ENCODE measurements at places on chromosomes 12 and 14.

DNA sequence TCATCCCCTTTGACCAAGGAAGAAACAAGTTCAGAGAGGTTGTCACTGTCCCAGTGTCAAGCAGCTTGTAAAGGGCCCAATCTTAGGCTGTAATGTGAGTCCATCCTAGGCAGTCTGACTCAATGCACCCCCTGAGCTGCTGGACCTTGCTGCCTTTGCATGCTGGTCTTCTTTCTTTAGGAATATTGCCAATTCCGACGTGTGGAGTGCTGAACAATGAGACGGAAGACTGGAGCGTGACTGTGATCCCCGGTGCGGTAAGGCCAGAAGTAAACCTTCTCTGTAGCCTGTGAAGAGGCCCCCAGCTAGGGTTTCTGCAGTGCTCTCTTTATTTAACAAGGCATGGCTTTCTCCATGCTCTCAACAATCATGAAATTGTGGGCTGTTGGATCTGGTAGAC, 963 bp downstream of the TCTN2 start:
- peak; percentile 11 for DNase-seq

DNA sequence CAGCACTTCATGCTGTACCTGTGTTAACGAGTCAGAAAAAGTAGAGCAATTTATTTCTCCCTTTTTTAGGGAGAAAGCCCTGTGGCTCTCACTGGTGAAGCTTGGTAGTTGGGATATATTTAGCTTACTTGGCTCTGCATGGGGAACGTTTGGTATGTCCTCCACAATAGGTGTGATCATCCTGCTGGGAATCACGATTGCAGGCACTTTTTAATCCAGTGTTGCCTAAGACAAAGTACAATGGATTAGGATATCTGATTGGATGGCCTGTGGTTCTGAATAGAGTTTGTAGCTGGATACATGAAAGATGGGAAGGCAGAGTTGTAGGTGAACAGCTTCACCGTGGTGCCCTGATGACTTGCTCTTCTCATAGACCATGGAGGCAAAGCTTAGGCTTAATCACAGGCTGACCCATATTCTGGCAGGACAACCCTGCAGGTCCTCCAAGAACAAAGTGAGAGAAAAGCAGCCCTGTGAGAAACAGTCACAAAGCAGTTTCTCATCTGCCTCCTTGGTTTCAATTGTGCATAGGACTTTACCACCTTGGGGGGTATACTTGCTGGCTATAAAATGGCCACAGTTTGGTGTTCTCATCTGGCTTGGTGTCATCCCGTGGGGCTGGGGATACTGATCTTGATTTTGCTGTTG, 7.5 kb downstream of the RESF1 start:
- DNase-seq = peak; percentile 14

DNA sequence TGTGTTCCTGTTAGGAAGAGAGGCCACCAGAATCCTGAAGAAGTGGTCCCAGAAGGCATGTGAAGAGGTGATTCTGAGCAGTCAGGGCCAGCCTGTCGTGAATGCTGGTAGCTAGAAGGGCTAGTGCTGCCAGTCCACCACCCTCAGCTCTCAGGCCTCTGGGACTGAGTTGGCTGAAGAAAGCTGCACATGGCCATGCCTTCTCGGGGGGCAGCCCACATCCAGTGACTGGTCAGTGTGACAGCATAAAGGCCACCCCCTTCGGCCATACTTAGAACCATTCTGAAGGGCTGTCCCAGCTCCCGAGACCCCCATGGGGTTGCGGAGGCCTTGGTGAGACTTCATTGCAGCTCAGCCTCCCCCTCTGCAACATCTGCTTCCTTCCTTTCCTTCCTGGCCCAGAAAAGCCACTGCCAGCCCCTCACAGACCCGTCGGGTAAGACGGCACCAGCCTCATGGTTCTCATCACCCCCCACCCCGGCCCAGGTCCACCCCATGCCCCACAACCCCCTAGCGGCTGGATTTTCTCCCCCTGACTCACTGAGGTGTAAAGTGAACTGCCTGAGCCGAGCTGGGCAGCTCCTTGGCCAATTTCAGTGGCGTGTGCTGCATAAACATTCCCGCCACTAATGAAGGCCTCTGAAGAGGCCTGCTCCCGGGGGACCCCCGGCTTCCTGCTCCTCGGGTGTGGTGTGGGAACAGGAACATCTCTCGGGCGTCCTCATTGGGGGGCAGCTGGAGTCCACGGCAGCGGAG, 49.5 kb upstream of the DIO3 start:
- no peak for DNase-seq

GRCh38 chr12:103840462-103840875, 565 bp downstream of the NT5DC3 start:
- peak; percentile 54 for DNase-seq

- DNase-seq = no peak
These were observed 117.4 kb upstream of the RTL1 start for GRCh38 chr14:101020834-101021370.

- DNase-seq = no peak
These were observed 21.1 kb downstream of the BRI3BP start for GRCh38 chr12:125014526-125014925.

DNA sequence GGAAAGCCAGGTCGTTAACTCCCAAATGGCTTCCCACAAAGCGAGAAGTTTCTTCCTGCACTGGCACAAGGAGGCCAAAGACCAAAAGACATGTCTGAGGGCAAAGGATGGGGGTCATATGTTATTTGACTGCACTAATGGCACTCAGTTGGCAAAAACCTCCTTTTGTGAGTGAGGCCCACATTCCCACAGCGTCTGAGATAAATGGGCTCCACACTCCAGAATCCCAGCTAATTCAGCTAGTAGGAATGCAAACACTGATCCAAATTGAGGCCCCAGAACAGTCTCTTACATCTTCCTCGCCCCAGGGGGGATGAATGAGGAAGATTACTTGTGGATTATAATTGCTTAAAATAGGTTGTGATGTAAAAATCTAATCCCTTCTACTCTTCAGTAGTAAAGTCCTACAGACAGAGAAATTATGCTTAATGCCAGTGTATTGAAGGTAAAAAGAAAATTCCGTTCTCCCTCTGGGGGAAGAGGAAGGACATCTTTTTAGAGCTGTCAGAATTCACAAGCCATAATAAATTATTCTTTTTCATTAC, 86.4 kb upstream of the PIWIL1 start:
- DNase-seq = no peak

GRCh38 chr12:124017064-124017463, 44.0 kb downstream of the ZNF664 start:
- DNase-seq = no peak

- peak; percentile 63 for DNase-seq
These were observed 96.2 kb downstream of the CIT start for GRCh38 chr12:119780786-119781434.

DNA sequence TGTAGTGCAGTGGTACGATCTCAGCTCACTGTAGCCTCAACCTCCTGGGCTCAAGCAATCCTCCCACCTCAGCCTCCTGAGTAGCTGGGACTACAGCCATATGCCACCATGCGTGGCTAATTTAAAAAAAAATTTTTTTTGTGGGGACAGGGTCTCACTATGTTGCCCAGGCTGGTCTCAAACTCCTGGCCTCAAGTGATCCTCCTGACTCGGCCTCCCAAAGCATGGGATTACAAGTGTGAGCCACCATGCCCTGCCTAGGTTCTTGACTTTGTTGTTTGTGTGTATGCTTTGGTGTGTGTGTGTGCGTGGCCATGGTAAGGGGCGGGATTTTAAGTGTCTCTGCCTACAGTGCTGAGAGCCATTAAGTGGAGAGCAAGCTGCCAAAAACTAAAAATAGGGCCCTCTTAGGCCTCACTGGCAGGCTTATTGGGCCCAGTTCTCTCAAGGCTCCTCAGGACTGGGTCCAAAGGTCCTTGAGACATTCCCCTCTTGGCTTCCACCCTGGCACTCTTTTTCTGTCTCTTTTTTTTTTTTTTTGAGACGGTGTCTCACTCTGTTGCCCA, 5.1 kb downstream of the COX14 start:
- DNase-seq = no peak

DNA sequence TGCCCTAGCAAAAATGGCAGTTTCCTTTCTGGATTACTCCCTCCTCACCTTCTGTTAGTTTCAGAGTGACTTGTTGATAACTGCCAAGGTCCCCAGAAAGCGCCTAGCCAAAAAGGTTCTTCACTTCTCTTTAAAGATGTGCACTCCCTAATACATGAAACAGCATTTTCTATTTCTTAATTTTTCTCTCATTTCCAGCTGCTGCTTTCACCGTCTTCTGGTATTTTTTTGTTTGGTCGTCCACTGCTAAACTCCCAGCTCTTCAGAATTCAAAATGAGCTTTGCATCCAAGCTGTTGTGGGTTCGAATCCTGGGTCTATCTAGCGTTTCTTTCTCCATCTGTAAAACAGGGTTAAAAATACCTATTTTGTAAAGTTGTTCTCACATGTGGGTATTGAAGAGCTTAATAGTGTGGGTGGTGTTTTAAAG, 397 bp upstream of the BORCS5 start:
- DNase-seq = no peak

DNA sequence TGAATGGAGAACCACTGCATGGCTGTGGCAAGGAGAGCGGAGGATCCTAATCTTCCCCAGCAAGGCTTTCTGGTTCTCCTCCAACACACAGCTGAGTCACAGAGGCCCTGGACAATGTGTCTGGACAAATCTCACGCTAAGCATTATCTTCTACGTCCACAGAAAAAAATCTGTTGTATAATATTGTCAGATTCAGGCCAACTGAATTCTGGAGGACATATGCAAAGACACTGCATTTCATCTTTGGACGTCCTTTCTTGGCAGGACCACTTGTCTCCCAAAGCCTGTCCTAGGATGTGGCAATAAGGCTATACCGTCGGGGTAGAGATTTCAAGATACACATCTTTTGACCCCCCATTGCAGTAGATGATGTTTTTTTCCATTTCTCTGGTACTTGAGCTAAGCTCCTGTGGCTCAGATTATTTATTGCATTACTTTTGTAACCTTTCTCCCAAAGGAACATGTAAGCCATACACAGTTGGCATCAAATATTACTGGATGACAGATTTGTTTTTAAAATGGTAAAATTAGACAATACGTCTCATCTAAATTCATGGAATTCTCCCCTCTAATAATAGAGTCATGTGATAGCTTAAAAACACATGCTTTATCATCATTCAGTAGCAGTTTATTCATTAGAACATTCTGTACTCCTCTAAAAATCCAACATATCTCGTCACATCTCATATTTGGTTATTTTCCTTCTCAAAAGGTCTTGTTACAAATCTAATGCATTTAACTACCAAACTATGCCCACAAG, 19.4 kb downstream of the LMO3 start:
- DNase-seq = peak; percentile 93

DNA sequence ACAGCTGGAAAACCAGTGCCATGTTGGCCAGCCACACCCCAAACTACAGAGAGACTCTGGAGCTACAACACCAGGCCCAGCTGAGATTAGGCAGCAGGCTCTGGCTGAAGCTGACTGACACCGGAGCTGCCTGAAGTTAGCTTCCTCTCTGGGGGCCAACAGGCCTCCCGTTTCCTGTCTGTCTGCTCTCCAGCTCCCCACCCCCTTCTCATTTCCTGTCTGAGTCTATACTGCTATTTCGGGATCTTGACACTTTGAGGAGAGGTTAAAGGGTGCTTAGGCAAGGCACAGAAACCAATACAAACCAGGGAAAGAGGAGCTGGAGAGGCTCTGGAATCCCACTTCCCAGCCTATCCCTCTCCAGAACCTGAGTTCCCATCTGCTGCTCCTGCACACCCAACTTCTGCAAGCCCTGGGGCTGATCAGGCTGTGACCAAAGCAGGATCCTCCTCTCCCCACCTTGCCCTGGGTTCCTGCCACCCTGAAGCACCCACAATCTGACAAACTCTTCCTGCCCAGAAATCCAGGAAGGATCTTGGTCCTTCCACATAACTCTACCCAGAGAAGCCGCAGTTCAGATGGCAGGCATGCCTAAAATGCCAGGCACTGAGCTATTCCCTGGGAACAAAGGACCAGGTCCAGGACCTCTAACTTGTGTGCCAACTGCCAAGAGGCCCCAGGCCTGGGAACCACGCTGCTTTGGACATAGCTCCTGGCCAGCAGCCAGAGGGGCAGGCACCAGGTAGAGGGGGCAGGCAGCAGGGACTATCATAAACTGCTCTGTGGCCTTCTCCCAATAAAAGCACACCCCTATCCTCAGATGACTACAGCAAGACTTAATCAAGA, 39.9 kb downstream of the PRPF40B start:
- DNase-seq = peak; percentile 95
